ENCODE measurements at places on chromosomes 6 and 20.
A peak's percentile ranks its signal among the peaks of the same experiment; 100 is the strongest.

- no peak for DNase-seq
These were observed 79.9 kb upstream of the MPC1 start for GRCh38 chr6:166462461-166463135.

DNA sequence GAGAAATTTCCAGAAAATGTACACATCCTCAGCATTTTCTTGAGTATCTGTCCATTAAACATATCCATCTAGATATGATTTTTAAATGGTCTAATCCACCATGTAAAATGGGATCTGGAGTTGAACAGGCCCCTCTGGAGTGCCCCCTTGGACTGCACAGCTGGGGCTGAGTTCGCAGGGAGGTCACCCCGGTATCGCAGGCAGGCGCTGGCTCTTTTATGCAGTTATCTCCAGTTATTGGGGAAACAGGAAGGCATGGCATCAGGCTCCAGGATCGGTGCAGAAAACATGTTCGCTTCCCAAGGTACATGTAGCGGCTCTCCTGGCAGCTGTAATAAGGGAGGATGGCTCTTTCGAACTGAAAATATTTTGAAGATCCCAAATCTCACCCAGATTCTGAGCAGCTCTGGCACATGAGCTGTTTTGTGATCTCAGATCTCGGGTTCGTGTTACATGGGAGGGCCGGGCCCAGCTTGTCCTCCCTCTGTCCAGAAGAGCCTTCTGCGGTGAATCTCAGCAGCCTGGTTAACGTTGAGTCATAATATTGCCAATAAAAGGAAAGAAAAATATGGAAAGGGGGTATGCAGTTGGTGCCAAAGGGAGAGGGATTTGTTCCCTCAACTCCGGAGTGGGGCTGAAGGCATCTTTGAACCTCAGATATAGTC lies 167.7 kb downstream of the EYA2 start:
- no peak for DNase-seq

- no peak for DNase-seq
These were observed 66.2 kb upstream of the CD83 start for GRCh38 chr6:14051355-14051754.

DNA sequence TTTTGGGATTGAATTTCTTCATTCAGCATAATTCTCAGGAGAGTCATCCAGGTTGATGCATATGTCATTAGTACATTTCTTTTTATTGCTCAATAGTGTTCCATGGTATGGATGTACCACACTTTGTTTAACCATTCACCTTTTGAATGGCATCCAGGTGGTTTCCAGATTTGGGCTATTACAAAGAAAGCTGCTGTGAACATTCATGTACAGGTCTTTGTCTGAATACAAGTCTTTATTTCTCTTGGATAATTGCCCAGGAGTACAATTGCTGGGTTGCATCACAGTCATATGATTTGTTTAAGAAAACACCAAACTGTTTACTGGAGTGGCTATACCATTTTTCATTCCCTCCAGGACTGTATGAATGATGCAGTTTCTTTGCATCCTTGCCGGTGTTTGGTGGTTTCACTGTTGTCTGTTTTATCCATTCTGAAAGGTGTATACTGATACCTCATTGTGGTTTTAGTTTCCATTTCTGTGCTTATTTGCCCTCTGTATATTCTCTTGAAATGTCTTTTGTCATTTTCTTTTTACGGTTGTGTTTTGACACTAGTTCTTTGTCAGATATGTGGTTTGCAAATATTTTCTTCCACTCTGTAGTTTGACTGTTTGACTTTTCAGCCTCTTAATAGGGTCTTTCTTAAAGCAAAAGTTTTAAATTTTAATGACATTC lies 8.8 kb downstream of the CDKAL1 start:
- peak; percentile 91 for DNase-seq

- DNase-seq: no peak
These were observed 2.8 kb downstream of the SNAI1 start for GRCh38 chr20:49985617-49986016.

- no peak for DNase-seq
These were observed 1.1 kb downstream of the HFE start for GRCh38 chr6:26088344-26088743.

GRCh38 chr20:9482180-9482579 lies 32.2 kb upstream of the LAMP5 start:
- no peak for DNase-seq

DNA sequence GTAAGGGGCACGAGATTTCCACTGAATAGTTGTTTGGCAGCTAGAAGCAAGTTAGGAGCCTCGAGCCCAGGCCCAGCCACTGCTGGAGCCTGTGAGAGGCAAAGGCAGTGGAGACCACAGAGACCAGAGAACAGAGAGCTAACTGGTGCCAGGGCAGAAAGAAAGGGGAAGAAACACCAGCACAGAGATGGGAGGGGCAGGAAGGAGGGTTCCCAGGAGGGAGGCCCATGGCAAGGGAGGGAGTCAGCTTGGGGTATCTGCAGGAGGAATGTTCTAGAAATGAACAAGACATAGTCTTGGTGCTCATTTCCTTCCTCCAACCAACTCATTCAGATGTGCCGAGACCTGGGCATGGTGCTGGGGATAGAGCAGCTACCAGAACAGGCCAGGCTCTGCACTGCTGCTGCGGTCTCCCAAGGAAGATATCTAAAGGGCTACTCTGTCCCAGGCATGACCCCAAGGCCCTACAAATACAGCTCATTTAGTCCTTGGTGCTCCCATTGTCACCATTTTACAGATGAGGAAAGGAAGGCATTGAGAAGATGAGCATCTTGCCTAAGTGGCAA lies 10.7 kb downstream of the ANGPT4 start:
- no peak for DNase-seq

- DNase-seq: no peak
These were observed 82.9 kb upstream of the TSHZ2 start for GRCh38 chr20:52889225-52889624.

- no peak for DNase-seq
These were observed 291.8 kb downstream of the BMP7 start for GRCh38 chr20:56974499-56975250.

DNA sequence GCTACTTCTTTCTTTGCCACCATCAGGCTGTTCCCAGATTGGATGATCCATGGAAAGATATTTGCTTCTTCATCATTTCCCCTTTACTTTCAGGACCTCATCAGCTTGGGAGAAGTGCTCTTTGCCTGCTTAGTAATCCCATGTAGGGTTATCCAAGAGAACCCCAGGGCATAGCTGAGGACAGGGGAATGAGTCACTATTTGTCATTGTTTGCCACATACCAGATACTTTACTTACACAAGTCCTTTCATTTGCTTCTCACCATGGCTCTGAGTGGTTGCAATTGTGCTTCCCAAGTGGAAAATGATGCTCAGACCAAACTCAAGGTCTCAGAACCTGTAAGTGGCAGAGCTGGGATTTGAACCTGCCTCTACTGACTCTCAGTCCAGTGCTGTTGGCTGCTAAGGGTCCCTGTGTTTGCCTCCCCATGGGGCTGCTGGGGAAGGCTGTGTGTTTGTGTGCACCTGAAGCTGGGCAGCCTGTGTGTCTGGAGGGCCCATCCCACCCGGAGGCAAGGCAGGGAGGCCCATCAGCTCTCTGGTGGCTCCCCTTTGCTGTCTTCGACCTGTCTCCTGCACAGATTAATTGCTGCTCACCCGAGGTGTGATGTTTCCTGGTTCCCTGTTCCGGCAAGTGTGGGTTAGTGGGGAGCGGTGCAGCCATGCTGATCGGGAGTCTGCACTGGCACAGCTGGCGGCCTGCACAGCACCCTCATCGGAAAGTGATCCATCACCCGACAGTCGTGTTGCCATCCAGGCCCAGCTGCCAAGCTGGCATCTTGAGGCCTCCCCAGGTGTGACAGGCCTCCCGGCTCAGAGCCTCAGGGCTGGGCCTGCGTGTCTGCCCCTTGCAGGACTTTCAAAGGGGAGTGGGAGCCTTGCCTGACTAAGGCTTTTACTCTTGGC lies 228.8 kb downstream of the DHX35 start:
- DNase-seq: no peak

- DNase-seq: peak; percentile 42
These were observed 91.0 kb downstream of the BCKDHB start for GRCh38 chr6:80197474-80197873.

DNA sequence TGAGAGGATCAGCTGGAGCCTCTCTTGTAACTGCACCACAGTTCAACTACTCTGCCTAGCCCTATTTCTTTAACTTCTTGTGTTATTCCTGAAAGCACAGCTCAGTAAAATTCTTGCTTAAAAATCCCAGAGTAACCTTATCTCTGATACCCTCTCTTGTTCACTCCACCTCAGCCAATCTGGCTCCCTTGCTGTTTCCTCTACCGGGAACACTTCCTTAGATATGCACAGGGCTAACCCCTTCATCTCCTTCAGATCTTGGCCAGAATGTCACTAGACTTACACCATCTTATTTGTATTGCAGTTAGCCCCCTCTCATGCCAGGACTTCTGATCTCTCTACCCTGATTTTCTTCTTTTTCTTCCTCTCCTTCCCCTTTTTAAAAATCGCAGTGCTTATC lies 2.6 kb upstream of the ZKSCAN3 start:
- no peak for DNase-seq

GRCh38 chr6:63347599-63347998 lies 27.8 kb upstream of the LGSN start:
- no peak for DNase-seq

GRCh38 chr6:149961728-149962425 lies 1.9 kb upstream of the ULBP1 start:
- DNase-seq: peak; percentile 10

DNA sequence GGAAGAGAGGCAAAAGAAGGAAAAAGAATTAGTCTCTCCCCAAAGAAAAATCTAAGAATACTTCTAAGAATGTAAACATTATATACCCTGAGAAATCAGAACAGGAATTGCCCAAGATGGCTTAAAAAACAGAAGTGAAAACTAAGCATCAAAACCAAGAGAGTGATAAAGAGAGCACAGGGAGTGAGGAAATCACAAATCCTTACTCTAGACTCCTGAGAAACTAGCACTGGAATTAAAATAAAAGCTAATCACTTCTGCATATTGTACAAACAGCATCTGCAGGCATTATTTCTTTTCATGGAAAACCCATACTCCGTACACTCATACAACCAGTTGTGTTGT lies 285.7 kb downstream of the BTBD9 start:
- no peak for DNase-seq

DNA sequence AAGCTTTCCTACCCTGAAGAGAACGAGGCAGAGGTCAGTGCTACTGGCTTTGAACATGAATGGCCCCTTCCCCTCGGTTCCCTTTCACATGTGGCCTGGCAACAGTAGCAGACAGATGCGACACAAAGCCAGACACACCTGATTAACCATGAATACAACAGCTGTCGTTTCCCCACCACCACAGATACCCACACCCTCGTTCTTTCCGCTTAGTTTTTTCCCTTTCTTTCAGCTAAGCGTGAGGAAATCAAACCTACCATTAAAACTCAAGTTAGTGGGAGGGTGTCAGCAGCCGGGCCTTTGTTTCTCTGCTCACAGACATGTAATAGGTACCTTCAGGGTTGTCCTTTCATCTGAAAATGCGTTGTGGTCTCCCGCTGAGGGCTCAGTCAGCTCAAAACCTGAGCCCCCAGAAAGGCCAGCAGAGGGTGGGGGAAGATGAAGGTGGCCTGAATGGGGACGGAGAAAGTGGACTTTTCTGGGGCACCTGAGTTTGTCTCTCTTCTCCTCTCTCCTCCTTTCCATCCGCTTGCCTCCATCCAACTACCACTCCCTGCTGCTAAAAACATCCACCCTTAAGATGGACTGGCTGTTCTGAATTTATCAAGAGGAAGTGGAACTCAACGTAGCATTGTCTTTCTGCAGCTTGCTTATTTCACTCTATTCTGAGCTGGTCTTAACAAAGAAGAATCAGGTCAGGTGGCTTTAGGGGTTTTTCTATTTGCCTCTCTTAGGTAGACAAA lies 516.6 kb upstream of the JARID2 start:
- no peak for DNase-seq

DNA sequence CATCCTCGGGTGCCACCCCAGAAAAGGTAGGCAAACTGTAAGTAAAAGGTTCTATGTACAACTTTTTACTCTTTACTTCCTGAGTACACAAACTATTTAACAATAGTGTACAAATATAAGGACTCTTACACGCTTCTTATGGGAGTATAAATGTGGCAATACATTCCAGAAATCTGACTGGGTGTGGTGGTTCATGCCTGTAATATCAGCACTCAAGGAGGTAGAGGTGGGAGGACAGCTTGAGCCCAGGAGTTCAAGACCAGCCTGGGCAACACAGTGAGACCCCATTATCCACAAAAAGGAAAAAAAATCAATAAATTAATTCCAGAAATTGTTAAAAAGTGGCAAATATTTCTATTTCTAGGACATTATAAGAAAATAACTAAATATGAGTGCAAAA lies 48.9 kb downstream of the PIGU start:
- DNase-seq: no peak

DNA sequence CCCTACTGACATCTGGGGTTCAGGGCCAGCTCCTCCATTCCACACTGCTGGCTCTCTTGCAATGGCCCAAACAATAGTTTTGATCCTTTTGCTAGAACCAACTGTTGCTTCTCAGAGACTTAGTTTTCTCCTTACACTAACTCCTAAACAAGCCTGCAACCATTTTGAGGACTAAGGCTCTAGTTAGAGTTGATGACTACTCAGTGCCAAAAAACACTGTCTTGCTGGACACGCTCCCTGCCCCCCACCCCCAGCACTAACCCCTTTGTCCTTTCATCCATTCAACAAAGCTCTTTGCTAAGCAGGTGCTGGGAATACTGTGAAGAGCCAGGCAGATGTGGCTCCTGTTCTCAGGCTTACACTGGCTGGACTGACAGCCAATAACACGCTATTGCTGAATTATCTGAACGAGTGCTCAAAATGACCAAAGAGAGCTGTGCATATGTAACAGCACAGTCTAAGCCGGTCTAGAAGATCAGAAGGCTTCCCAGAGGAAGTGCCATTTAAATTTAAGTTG lies 17.6 kb downstream of the GCLC start:
- DNase-seq: peak; percentile 56

GRCh38 chr6:158808941-158809678 lies 10.1 kb downstream of the EZR start:
- peak; percentile 51 for DNase-seq

DNA sequence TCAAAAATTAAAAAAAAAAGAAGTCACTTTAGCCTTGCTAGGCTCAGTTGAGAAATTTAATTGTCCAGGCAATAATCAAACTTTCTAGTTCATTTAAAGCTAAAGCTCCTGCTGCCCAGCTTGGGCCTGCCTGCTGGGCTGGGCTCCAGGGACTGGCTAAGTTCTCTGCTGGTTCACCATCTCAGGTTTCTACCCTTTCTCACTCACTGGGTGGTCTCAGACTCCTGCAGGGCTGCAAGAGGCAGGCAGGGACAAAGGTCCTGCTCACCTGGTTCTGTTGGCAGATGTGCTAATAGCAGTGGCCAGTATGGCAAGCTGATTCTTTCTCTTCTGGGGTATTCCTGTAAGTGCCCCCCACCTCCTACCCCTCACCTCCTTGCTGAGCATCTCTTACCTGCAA lies 21.2 kb upstream of the RTF2 start:
- DNase-seq: no peak

DNA sequence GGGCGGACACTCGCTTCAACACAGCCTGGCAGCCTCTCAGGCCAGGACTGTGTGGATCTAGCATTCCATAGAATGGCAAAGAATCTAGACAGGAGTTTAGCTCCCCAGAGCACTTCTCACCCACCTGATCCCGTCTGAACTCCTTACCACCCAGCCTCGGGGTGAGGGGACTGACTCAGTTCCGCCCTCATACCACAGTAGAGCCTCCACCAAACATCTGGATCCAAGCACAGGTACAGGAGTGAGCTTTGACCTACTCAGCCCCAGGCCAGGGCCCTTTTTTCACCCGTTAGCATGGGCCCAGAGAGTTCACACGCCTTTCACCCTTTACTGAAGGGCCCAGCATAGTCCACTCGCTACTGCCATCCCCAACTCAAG lies 715 bp downstream of the PSMF1 start:
- no peak for DNase-seq
